ENCODE measurements at places on chromosomes 3 and 15.
A peak's percentile ranks its signal among the peaks of the same experiment; 100 is the strongest.

- no peak for DNase-seq
Observed at GRCh38 chr3:10557781-10558373, 52.5 kb upstream of the ATP2B2 start.

GRCh38 chr3:196202516-196202970 is 8.7 kb downstream of the ZDHHC19 start:
- no peak for DNase-seq

GRCh38 chr15:64503640-64504039 is 43.3 kb downstream of the ZNF609 start:
- no peak for DNase-seq

- no peak for DNase-seq
Observed at GRCh38 chr15:62593681-62594399, 428.8 kb upstream of the C2CD4B start.

DNA sequence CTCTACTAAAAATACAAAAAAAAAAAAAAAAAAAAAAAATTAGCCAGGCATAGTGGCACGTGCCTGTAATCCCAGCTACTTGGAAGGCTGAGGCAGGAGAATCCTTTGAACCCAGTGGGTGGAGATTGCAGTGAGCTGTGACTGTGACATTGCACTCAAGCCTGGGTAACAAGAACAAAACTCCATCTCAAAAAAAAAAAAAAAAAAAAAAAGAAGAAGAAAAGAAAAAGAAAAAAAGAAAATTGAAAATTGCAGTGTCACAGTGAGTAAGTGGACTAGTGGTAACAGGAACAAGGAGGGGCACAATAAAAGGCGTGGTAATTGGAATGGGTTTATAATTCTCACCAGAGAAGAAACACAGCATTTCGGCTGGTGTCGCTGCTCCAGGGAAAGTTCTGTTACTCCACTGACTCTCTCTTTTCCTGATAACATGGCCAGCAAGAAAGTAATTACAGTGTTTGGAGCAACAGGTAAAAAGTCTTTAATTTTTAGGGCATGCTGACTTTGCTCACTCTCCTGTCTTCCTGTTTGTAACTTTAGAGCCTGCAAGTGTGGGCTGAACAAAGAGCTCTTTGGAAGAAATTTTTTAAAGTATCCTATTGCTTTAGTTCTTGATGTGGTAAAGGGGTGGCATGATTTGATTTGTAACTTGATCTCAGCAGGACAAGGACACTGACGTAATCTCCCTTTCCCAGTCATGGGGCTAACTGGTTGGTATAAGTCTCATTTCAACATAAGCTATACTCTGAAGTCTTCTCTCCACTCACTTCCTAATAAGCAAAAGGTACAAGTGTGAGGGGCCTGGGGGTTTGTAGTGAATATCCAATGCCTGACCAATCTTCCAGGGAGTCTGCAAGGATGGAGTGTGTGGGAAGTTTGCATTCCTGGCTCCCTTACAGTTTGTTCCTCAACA is 22.1 kb upstream of the TRA2B start:
- DNase-seq, result peak; percentile 41

DNA sequence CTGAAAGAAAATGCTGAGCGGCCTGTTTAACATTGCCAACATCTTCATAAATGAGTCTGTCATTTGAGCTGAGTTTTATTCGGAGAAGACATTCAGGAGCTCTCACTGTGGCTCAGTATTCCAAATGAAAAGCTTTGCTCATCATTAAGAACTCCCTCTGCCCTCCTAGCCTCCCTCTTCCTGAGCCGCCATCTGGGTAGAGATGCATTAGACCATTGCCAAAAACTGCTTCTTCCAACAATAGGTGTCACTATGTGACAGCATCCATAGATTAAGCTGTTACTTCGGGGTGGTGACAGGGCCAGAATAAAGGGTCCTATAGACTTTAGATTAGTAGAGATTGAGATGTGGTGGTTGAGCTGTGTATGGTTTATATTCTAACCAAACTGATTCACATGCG is 501.4 kb upstream of the NR2F2 start:
- DNase-seq, result no peak

GRCh38 chr15:78193731-78194567 is 40.4 kb downstream of the ACSBG1 start:
- no peak for DNase-seq

GRCh38 chr15:90489514-90489913 is 40.2 kb upstream of the CRTC3 start:
- DNase-seq, result no peak

- DNase-seq, result no peak
Observed at GRCh38 chr3:73280746-73281145, 219.3 kb downstream of the EBLN2 start.

GRCh38 chr15:72229076-72229946 is 1.7 kb downstream of the PKM start:
- DNase-seq, result no peak

DNA sequence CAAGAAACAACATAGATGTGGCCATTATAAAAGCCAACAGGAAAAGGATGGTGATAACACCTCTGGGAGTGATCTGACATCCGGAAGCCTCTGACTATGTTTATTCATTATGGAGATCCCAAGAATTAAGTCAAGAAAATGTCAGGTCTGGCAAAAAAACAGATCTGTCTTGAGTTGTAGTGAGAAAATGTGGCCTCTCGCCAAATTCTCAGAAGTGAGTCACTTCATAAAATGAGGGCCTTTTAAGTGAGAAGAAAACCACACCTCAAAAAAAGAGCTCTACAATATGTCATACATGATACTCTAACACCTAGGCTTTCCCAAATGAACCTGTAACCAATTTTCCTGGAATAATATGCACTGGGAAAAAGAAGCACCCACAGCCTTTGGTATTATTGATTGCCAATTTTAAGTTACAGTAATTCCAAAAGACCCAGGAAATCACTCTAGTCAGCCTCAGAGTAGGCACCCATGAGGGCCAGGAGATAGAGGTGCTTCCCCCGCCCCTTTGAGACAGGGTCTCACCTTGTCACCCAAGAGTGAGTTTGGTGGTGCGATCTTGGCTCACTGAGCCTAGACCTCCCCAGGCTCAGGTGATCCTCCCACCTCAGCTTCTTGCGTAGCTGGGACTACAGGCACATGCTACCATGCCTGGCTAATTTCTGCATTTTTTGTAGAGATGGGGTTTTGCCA is 38.0 kb downstream of the CCR3 start:
- DNase-seq, result no peak

DNA sequence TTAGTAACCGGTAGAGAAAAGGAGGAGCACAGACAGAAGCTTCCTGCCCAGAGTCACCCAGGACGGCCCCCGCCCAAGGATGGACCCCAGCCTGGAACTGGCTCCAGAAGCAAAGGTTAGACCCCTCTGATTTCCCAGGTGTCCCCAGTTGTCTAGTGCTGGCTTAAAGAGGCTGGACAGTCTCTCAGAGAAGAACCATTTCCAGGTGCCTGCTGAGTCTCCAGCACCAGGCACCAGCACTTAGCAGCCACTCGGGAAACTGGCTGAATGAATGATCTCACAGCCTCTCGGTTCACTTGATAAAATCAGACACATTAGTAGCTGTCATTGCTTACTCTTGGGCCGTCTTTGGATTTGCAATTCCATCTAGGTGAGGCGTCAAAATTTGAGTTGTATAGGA is 139.7 kb upstream of the HES1 start:
- DNase-seq, result no peak

DNA sequence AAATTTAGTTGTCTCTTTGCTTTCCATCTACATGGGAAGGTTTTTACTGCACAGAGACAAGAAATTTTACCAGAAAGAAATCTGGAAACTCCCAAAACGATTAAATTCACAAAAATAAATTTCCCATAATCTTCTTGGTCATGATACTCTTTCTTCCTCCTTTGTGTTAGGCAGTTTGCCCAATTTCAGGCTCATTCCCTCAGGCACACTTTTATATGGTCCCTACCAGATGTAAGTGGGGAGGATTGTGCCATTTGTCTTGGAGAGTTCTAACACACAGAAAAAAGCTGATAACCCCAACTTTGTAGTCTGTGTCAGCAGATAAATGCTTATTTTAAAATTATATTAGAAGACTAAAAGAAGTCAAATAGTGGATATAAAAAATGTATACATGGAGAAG is 49.1 kb upstream of the CCDC50 start:
- no peak for DNase-seq
